ENCODE measurements at places on chromosomes 5 and 9. TPM values are rescaled to one million over a fixed set of nuclear protein-coding genes. Genes with fewer than 3 reads are reported as not detected.

Gene ARID3C
- not detected for polyA plus RNA-seq

Gene WNT8A
- not detected for polyA plus RNA-seq

Gene PCDHB9
- 0.49 TPM for polyA plus RNA-seq

- no peak for DNase-seq
These were observed 106.0 kb upstream of the RPS23 start for GRCh38 chr5:82384034-82384750.

- DNase-seq: no peak
These were observed 863.2 kb downstream of the PTPRD start for GRCh38 chr9:9749591-9749990.

Gene SLC46A2
- polyA plus RNA-seq: not detected

Gene SPINK4
- not detected for polyA plus RNA-seq

GRCh38 chr9:116147821-116148220, 5.8 kb upstream of the PAPPA start:
- DNase-seq: no peak

Gene BTNL8
- polyA plus RNA-seq: not detected

Gene PCDHB4
- 0.02 TPM for polyA plus RNA-seq

Gene SAXO1
- polyA plus RNA-seq: not detected

All from BJ (cell line).